Muscle of arm (tissue), 14 donors: ENCODE measurements at places on chromosomes 2 and 18.

DNA sequence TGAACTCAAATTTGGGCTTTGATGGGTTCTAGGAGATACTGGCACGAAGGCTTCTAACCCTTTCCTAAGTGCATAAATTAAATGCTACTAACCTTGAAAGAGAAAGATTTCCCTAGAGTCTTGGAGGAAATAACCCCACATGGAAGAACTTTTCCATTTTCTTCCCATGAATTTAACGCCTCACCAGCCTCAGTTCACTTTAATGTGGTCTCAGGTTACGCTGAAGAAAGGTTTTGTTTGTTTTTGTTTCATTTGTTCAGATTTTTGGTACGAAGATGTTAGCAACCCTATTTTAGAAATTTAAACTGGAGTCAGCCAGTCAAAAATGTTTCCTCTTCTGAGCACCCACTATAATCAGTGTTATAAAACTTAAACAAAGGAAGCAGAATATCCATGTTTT, 30.7 kb downstream of the METTL4 start:
- no peak for DNase-seq

GRCh38 chr2:146642066-146642465, 1202.8 kb upstream of the ACVR2A start:
- no peak for DNase-seq

- DNase-seq = no peak
These were observed 44.3 kb downstream of the EPHA4 start for GRCh38 chr2:221527776-221528309.

DNA sequence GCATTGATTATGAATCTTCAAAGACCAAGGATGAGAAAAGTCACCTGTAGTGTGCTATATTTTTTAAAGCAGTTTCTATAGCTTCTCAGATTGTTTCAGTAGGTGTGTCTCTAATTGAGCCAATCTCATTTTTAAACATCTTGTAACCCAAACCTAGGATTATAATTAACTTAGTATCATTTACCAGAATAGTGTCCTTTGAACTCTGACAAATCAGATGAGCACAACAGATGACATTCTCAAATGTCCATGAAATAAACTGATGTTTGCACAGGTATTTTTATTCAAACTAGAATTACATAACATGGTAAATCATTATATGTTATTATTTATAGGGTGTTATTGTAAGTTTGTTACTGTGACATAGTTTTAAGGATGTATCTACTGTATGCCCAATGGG, 126.1 kb upstream of the MAP3K20 start:
- no peak for DNase-seq

GRCh38 chr2:18387441-18388206, 172.8 kb downstream of the RDH14 start:
- DNase-seq = peak; percentile 89

DNA sequence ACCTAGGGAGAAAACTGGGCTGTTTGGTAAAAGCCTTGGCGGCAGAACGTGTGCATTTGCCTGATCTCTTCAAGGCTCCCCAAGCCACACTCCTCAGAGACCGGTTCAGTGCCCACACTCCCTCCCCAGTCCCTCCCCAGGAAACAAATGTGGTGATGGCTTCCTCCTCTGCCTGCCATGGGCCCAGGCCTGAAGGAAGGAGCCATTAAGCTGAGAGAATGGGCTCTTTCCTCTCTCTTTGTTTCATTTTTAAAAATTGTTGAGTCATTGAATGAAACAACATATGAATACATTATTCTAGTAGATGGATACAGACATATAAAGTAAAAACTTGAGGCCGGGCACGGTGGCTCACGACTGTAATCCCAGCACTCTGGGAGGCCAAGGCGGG, 50.6 kb upstream of the YWHAQ start:
- DNase-seq = no peak

DNA sequence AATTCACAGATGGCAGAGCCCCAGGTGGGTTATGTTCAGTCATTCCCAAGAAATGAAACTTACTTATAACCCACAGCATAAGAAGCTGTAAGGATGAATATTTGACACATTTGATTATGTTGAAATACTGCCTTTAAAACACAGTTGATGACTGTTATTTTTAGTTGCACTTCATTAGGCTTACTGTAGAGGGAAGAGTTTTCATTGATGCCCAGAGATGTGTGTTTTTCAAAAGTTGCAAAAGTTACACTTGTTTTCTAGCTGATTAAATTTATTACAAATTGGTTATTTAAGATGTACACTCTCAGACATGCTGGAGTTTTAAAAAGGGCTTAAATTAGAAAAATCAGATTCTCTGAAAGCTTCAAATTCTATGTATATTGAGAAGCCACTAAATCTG, 506.1 kb downstream of the PARD3B start:
- no peak for DNase-seq

- DNase-seq = no peak
These were observed 95.4 kb downstream of the DOCK10 start for GRCh38 chr2:224946895-224947294.

DNA sequence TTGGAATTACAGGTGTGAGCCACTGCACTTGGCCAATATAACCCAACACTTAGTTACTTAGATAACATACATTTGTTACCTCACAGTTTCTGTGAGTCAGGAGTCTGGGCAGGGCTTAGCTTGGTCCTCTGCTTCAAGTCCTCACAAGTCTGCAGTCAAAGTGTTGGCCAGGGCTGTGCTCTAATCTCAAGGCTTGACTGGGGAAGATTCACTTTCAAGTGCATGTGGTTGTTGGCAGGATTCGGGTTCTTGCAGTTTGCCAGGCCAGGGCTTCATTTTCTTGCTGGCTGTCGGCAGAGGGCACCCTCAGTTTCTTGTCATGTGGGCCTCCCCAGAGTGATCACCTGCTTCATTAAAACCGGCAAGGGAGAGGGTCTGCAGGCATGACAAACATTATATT, 103.7 kb downstream of the SLC4A3 start:
- no peak for DNase-seq

DNA sequence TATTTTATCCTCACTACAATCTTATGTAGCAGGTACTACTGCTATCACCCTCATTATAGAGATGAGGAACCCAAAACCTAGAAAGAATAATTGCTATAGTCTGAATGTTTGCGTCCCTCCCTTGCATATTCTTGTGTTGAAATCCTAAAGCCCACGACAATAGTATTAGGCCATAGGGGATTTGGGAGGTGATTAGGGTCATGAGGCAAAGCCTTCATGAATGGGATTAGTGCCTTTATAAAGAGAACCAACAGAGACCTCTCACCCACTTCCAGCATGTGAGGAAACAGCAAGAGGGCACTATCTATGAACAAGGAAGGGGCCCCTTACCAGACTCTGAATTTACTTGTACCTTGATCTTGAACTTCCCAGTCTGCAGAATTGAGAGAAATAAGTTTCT, 500.3 kb upstream of the FAM98A start:
- DNase-seq = no peak

DNA sequence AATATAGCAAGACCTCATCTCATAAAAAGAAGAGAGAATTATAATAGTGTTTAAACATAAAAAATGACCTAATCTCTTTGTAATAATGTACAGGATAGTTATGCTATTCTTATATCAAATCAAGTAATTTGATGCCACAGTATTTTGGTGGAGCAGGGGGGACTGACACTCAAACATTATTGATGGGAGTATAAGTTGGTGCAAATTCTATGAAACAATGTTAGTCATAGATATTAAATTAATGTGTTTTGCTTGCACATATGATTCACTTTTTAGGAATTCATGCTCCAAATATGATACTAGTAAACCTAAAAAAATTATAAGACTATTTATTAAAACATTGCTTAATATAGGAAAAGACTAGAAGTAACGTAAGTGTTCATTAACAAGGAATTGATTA, 256.1 kb upstream of the SYT4 start:
- no peak for DNase-seq

GRCh38 chr18:46283895-46284295, 179.7 kb downstream of the HAUS1 start:
- DNase-seq = no peak

GRCh38 chr2:226031647-226032501, 632.4 kb downstream of the NYAP2 start:
- DNase-seq = peak; percentile 65

DNA sequence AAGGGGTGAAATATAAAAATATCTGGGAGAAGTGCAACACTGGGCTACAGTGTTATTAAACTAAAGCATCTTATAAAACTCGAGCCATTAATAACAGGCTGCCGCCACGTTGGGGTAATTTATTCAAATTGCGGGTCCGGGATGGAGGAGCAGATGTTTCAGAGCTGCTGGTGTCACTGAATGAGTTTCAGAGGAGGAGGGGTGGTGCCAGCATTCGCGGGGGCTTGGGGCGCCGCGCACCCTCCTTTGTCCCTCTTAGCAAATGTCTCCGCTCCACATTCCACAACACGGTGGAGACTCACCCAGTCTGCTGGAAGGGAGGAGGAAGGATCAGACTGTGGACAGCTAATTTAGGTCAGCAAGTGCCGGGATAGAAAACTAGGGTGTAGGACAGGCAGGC, 260.5 kb downstream of the CELF4 start:
- DNase-seq = no peak

DNA sequence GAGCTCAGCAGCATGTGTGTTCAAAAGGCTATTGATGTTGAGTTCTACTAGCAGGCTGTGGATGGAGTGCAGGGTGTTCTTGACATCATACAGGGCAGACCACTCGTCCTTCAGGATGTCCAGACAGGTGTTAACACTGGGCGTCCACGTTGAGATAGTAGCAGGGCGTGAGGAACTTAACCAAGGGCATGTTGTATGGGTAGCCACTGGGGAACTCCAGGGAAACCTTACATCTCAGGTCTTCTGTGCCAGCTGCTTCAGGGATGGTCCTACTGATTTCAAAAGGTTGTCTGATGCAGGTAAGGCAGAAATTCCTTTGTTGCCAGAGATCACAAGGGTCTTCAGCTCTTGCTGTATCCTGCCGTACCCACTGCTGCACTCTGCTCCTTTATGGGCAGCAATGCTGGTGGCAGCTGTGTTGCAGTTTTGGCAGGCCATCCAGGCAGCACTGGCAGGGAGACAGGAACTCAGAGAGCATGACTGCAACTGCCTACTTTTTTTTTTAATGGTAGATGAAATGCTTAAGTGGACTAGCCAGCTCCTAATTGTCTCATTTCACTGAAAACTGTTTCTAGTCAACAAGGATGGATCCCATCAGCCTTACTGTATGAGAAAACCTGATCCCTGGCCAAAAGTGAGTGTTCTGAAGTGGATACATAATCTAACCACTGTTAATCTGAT, 32.4 kb upstream of the RBBP8 start:
- DNase-seq = peak; percentile 8

GRCh38 chr2:144995482-144995881, 475.6 kb upstream of the ZEB2 start:
- no peak for DNase-seq

DNA sequence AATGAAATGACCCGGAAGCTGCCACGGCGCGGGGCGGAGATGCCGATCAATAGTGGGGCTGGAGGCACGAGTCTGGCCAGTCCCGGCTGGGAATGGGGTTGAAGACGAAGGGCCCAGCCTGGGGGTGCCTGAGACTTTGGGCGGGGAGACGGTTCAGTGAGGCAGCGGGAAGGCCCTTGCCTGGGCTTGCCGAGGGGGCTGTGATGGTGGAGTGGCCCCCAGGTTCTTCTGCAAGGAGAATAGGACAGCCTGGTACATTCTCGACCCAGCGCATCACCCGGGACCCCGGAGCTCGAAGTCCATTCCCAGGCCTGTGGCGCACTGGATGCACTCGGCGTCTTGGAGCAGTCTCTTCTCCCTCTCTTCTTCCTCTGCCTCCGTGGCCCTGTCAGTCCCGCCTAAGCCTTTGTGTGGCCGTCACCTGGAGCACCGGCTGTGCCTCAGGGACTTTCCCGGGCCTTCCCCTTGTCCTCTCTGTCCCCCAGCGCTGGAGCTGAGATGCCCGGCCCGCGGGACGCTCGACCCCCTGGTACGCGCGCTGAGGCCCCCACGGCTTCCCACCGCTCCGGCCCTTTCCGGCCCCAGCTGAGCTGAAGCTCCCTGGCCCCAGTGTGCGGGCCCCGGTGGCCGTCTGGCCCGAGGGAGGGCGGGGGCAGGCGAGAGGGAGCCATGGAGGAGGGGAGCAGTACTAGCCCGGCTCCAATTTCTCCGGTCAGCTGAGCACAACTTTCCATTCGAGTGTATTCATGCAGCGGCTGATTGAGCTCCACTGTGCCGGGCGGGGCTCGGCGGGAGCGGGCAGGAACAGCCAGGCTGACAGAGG, 8.0 kb downstream of the SIX3 start:
- DNase-seq = peak; percentile 54

- no peak for DNase-seq
These were observed 115.1 kb downstream of the STPG4 start for GRCh38 chr2:47039913-47040562.

GRCh38 chr2:111122631-111123421, 2.1 kb downstream of the BCL2L11 start:
- peak; percentile 76 for DNase-seq

DNA sequence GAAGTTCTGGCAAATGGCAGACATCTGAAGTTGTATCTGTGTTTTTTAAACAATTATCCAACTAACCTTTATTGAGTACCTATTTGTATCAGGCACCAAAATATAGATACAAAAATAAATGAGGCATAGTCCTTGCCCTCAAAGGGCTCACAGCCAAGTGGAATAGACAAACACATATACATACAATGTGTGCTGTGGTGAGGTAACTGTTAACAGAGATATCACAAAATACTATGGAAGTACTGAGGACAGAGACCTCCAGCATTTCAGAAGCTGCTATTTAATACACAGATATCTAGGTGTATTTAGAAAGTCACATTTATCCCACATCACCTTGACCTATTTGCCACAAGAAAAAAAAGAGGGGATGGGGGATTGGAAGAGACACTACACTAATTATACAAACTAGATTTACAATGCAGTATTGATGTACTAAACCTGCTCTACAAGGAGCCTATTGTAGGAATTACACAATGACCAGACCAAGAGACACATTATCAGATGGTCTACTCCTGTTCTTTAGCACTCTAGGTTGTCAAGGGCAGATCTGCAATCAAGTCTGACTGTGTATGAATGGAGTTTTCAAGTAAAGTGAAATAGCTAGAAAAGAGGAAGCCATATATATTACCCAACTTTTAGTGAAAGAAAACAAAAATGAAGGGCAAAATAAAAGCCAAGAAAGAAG, 62.2 kb downstream of the SPIRE1 start:
- DNase-seq = no peak

- DNase-seq = no peak
These were observed 330.0 kb upstream of the RND3 start for GRCh38 chr2:150817422-150817821.

DNA sequence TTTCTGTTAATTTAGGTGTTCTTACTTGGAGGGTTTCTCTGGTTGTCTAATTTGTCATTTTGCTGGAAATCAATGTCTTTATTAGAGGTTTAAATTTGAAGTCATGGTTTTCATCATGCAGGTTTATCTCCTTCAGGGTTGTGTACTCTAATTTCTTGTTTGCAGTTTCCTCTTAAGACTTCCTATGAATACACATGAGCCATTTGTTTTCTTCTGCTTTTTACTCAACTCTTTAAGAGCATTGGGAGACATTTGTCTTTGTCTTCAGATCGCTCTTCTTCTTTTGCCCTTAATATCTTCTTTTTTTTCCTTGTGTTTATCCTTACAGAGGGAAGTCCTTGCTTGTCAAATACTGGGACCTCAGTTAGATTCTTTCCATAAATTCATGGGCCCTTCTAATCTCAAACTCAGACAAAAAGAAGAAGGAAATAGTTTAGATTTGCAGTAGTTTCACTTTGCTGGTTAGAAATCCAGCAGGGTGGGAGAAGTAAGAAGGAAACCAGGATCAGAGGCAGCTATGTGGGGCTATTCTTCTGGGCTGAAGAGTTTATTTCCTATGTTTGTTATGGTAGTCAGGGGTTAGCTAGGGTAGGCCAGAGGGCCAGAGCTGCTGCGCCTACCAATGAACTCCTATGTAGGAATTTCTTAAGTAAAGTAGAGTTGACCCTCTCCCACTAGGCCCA, 176.6 kb downstream of the DYSF start:
- DNase-seq = no peak
